ENCODE measurements at places on chromosomes 7 and 10.

- DNase-seq: no peak
Observed at GRCh38 chr10:131838966-131839742, 61.7 kb upstream of the PPP2R2D start.

DNA sequence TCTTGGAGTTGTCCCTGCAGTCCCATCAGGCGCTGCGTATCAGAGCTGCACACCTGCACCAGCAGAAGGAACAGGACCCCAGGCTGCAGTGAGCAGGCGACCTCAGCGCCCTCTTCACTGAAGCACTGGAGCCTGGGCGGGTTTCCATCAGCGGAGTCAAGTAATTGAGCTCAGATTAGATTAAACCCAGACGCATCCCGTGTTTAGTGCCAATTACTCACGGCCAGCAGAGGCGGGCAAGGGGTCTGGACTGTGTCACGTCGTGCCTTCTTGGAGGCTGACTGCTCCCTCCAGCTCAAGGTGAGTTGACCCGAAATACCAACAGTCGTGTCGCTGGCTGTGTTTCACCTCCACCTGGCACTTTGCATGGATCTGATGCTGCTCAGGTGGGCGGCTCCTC is 123.6 kb downstream of the CXCL12 start:
- DNase-seq: no peak

DNA sequence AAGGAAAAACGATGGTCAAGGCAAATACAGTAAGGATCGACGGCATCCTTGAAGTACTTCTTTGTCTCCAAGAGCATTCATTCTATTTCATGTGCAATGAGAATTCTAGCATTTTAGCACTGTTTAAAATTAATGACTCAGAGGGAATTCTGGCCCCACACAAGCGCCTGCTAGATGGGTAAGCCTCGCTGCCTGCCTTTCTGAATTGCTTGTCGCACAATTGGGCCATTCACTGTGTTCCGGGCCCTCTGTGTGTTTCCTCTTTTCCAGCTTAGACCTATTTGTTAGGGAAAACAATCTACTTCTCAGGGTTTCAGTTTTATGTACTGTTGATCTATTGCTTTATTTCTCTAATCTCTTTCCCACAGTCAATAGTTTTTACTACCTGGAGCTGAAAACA is 204.7 kb upstream of the ZNF32 start:
- DNase-seq: no peak

GRCh38 chr7:66099232-66099550 is 15.5 kb upstream of the CRCP start:
- DNase-seq: no peak

GRCh38 chr10:79275431-79275851 is 71.8 kb upstream of the PPIF start:
- DNase-seq: no peak

- no peak for DNase-seq
Observed at GRCh38 chr7:104883248-104883717, 130.7 kb upstream of the KMT2E start.

DNA sequence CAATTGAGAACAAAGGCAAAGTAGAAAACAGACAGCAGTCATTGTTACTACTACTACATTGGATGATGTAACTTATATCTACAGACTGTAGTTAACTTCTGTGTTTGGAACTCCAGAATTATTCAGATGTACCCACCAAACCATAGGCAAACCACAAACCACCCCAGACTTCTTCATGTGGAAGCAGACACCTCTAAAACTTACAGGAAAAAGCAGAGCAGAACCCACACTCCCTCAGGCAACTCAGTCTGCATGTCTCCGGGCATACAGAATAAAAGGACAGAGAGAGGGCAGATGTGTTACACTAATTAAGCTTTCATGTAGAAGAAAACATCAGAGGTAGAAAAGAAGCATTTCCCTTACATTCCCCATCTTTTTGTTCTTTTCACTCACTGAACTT is 9.0 kb downstream of the LSM5 start:
- no peak for DNase-seq

DNA sequence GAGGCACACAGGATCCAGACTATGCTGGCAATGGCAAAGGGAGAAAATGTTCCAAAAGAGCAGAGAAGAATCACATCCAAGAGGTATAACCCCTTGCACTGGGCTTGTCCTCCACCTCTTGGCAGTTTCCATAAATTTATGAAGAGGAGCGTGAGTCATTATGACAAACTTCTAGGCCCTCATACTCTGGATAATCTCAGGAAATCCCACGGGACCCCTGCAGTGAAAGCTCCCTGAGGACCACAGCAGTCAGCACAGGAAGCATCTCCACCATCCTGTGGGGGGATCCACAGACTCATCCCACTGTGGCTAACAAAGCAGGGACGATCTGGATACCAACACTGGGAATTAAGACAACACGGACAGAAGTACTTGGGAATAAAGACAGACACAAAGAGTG is 30.3 kb upstream of the GPAM start:
- DNase-seq: no peak

DNA sequence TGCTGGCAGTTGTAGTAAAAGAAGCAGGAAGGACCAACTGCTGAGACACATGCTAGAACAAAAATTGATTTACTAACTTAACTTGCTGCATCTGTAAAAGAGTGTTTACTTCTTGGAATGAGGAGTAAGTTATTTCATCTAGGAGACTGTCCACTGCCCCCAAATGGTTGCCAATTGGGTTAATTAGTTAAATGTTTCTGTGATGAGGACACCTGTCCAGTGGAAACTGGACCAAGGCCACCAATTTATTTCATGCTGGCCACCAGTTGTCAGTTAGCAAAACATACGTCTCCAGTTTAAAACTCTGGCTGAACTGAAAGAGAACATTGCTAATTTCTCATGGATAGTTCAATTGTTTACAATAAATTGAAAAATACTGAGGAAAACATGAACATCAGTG is 191.7 kb downstream of the PPP1R9A start:
- no peak for DNase-seq

DNA sequence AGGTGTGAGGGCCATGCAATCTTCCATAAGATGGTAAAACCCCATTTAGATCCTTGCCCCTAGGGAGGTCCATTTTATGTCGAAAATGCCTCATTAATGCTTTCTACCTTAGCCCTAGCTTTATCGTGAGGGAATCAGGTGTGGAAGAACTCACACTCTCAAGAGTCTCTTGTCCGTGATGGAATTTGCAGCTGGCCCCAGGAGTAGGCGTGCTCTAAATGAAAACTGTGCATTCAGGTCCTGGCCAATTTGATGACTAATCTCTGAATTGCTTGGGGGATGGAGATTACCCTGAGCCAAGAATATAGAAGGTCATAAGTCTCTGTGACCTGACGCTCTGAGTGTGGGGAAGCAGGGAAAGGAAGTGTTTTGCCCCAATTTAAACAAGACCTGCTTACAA is 6.6 kb downstream of the C10orf90 start:
- DNase-seq: no peak

DNA sequence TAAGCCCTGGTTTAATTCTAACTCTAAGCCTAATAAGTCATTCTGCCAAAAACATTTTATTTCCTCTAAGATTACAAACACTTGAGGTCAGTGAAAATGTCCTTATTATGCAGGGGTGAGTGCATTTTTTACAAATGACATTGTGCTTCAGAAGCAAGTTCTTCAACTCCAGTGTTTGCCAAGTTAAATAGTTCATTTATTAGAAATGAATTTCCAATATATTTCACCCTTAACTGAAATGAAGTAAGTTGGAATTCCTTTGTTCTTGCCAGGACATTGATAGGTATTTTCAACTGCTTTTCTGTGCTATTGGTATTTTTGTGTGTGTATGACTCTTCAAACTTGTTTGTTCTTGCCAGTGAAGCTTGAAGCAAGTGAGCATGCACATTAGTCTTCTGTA is 89.5 kb upstream of the CCDC6 start:
- DNase-seq: no peak

GRCh38 chr10:51079331-51079730 is 5.0 kb downstream of the PRKG1 start:
- DNase-seq: no peak

DNA sequence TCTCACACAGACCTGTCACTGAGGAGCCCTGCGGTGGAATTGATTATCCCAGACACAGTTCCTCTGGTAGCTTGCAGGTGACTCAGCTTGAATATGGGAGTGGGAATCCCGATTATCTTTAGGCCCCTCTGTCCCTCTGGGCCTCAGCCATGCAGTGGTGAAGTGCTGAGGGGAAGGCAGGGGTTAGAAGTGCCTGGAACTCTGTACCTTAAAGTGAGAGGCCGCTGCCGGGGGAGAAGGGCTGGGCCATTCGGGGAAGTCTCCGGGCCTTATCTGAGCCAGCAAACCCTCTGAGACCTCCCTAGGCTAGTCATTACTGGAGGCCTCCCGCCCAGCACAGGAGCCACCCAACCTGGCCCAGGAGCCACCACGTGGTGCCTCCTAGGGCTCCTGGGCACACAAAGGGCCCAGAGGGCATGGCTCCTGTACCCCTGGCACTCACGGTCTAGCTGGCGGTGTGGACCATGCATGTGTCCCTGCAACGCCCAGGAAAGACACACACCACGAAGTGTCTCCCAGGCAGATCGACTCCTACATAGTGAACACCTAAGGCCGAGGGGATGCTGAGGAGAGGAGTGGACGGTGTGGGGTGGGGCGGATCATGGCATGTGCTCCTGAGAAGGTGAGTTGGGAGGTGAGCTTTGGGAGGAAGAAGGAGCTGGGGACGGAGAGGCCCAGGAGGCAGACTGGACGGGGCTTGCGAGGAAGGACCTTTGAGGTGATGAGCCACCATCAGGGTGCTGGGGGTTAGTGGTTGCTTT is 56.2 kb downstream of the HK1 start:
- no peak for DNase-seq

DNA sequence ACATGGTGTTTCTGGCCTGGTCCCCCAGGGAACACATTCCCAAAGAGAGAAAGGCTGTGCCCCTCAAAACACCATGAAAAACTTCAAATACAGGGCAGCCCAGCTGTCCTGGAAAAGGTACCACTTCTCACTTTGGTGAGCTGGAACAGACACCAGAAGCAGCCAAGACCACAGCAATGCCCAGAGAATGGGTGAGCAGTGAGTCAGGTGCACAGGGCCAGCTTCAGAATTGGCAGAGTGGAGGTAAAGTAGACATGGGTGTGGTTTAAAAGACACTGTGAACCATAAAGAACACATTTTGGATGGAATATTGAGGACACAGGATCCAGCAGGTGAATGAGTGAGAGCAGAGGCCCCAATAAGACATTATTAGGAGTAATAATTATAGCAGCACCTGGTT is 51.3 kb downstream of the FAM13C start:
- DNase-seq: no peak

GRCh38 chr7:159034394-159034793 is 110.3 kb downstream of the VIPR2 start:
- DNase-seq: no peak

DNA sequence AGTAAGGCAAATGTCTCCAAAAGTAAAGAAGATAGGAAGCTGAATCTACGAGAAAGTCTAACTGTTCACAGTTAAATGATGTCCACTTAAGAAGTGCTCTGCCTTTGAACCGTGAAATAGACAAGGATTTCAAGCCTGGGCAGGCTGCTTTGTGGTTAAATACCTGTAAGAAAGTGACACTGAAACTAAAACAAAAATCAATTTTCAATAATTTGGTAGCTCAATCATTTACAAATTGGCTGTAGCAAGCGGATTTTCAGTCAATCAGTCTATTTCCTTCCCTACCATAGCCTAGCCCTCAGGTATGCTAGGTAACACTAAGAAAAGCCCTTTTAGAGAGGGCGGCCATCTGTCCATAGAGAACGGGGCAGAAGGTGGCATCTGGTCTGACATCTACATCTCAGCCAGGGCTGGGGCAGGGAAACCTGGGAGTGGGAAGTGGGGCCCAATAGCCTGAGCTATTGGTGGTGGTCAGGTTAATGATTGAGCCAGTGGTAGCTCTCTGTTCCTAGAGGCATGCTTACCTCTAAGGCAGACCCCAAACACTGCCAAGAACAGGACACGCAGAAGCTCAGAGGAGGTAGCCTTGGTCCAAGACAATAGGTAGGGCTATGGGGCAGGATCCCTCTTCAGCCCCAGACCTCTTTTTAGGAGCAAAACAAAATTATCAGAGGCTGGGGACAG is 223.2 kb downstream of the CCSER2 start:
- no peak for DNase-seq

DNA sequence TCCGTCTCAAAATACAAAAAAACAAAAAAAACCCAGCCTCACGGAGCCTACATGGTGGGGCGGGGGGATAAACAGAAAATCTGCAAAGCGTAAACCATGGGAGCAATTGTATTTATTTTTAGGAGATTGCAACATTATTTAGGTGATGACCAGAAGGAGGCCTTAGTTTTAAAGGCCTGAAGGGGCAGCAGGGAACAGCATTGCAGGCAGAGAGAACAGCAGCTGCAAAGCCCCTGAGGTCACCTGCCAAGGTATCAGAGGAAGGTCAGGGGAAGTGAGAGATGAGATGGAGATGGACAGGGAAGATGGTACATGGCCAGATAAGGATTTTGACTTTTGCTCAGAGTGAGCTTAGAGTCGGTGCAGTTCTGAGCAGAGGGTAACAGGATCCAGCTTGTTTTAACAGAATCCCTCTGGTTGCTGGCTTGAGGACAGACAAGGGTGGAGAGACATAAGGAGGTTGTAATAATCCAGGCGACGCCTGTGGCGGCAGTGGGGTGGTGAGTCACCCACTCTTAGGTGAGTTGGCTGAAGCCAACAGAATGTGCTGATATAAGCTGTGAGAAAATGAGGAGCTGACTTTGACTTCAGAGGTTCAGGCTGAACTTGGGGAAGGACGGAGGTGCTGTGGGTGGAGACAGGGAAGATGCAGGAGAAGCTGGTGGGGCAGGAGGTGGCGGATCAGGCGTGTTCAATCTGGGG is 82.3 kb upstream of the GTF2I start:
- no peak for DNase-seq

DNA sequence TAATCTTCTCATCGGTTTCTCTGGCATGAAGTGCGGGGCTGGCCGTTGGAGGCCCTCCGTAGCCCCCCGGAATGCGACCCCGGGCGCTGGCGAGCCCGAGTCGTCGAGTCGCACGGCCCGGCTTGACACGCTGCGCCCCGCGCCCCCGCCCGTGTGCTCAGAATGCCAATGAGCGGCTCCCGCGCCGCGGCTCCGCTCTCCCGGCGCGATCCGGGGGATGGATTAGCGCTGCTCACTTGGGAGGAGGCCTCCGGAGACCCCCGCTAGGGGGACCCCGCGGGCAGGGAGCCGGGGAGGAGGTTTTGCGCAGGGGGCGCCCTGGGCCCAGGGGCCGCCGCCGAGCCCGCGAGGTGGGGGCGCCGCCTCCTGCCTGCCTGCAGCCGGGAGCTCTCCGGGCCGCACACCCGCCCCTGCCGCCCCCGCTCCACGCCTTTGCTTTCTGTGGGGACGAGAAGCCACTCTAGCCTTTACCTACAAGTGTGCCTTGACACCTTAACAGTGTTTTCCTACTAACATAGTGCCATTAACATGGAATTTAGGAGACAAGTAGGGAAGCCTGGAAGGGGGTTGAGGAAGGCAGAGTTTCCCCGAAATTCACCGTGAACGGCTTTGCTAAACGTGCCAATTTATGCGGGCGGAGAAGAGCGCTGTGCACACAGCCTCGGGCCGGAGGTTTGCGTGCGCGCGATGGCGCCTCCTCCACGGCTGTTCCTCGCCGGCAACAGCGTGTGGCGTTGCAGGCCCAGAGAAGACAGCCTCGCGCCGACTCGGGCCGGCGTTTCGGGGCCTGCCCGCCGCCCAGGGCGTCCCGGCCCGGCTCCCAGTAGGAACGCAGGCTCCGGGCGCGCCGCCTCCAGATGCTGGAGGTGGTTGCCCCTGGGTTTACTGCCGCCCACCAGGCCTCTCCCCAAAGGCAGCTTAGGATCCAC is 7.1 kb downstream of the SHH start:
- DNase-seq: peak; percentile 54

GRCh38 chr7:51067757-51068156 is 248.9 kb downstream of the COBL start:
- peak; percentile 11 for DNase-seq

- no peak for DNase-seq
Observed at GRCh38 chr10:123463181-123463580, 203.0 kb upstream of the GPR26 start.

GRCh38 chr10:121154846-121155245 is 303.7 kb downstream of the WDR11 start:
- no peak for DNase-seq

All from CD4-positive, alpha-beta T cell (primary cell).